ENCODE measurements at places on chromosomes 7 and 10.

DNA sequence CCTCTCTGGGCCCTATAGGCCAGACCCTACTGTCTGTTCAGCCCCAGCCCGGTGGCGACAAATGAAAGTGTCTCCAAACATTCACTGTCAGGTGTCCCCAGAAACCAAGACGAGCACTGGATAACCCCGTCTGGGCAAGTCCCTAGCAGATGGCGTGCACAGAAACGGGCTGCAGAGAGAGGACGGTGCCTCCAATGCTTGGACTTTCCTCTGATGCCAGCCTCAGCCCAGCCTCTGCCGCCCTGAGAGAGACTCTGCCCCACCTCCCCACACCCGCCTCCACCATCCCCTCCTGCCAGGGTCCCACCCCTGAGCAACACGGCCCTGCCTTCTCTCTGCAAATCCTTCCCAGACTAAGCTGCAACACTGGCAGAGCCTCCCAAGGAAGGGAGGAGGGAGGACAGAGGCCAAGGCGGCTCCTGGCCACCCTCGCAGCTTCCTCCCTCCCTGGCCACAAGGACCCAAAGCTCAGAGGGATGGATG lies 7.4 kb upstream of the LFNG start:
- DNase-seq = no peak

- DNase-seq = no peak
Observed at GRCh38 chr10:110033701-110034235, 26.0 kb downstream of the ADD3 start.

- DNase-seq = no peak
Observed at GRCh38 chr10:119113751-119114732, 10.1 kb downstream of the DENND10 start.

GRCh38 chr10:45442662-45443061 lies 68.6 kb downstream of the ALOX5 start:
- DNase-seq = no peak

DNA sequence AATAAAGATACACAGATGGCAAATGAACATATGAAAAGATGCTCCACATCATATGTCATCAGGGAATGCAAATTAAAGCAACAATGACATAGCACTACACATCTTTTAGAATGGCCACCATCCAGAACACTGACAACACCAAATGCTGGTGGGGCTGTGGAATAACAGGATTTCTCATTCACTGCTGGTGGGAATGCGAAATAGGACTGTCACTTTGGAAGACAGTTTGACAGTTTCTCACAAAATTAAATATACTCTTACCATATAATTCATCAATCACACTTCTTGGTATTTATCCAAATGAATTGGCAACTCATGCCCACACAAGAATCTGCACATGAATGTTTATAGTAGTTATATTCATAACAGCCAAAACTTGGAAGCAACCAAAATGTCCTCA lies 68.2 kb downstream of the NPSR1 start:
- DNase-seq = no peak

DNA sequence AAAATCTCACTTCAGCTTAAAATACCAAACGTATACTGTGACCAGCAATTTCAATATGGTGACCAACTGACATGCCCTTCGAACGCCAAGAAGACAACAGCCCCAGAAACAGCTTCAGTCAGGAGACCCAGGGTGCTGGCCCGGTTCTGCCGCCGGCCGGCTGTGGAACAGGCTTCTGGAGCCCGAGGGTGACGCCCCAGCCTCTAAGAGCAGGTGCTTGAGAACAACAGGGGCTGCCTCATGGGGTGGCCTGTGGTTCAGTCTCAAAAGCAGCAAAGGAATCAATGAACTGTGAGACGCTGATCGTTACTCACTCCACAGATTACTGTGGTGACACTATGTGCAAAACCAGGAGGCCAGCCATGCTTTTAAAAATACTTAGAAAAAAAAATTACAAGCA lies 17.3 kb downstream of the GPER1 start:
- DNase-seq = no peak

GRCh38 chr10:103333934-103334520 lies 16.9 kb downstream of the PCGF6 start:
- DNase-seq = no peak

GRCh38 chr7:106346167-106346677 lies 61.4 kb upstream of the NAMPT start:
- no peak for DNase-seq

DNA sequence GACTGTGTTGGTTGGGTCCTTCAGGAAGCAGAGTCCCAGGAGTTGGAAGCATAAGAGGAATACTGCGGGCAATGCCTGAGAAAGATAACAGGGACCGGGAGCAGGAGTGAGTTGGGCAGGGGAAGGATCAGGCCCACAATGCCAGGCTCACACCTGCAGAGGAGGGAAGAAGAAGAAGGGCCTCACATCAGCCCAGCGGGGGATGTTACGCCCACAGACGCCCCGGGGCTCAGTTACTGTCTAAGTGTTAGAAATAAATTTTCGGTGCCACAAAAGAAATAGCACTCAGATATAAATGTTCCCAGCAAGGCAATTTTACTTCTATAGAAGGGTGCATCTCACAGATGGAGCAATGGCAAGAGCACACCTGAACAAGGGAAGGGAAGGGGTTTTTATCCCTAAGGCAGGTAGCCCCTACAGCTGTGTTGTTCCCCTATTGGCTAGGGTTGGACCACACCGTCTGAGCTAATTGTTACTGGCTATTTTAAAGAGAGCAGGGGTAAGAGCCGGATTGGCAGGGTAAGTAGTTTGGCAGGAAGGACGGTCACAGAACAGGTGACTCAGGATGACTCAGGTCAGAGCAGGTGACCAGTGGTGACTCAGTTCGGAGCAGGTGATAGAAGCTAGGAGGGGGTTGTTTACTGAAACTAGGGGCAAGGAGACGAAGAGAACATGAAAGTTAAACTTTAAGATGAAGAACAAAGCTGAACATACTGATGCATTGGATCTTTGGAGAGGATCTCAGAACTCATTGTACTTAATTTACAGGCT lies at the start of gene NOS3:
Gene NOS3 (plus strand): TSS at position 602 of the 771 bp plus-strand sequence. CDS start 2,787 bp downstream, outside the sequence.
- no peak for DNase-seq

DNA sequence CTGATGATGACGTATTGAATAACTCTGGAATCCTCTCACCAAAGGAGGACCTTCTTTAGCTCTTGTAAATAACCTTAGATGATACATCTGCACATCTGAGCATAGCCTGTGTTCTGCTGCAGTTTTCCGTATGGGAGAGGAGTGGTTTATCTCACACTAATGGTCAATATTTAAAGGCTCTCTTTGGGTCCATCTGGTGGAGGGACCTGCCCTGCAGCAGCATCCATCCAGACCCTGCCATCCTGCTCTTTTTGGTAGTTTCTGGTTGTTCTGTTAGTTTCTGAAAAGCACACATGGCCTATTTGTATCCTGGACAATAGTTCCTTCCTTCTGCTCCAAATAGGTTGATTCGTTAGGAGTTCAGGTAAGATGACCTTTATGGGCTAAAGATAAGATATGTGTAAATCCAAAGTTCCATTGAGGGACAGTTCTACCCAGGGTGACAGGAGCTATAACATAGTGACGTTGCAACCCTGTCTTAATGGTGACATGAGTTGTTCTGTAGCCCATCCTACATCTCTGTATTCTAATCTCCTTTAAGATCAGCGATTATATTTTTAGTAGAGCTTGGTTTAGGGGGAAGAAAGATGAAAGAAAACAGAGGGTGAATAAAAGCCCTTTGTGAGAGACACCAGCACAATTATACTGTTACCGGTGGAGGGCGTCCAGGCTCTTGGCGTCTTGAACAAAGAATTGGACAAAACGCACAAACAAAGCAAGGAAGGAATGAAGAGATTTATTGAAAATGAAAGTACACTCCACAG lies 60.0 kb upstream of the KLF14 start:
- no peak for DNase-seq

GRCh38 chr7:33813331-33813730 lies 92.0 kb upstream of the BMPER start:
- no peak for DNase-seq

DNA sequence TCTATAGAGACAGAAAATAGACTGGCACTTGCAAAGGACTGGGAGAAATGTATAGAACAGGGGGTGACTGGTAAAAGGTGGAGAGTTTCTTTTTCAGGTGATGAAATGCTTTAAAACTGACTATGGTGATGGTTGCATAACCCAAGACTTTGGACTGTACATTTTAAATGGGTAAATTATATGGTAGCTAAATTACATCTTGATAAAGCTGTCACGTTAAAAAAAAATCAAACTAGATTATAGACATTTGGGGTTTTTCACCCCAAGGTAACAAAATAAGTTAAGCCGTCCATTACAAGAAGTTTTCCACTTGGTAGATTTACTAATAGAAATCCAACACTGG lies 24.0 kb downstream of the TMEM209 start:
- no peak for DNase-seq
